ENCODE measurements at places on chromosomes 11 and 22. TPM values are rescaled to one million over a fixed set of nuclear protein-coding genes. Genes with fewer than 3 reads are reported as not detected.

Gene SCGB1C1
- total RNA-seq, result not detected

Gene TNNI2
- total RNA-seq, result not detected

Gene TRIOBP
- total RNA-seq, result 34.6 TPM

Gene HEPN1
- not detected for total RNA-seq

Gene IGLL1
- total RNA-seq, result not detected

Gene DPP3
- 55.6 TPM for total RNA-seq

Gene P2RX3
- total RNA-seq, result 0.31 TPM

Gene TSGA10IP
- total RNA-seq, result not detected

Gene DGAT2
- 1.7 TPM for total RNA-seq

Gene SOX10
- not detected for total RNA-seq

Gene HBG1
- total RNA-seq, result not detected

Gene SHISA8
- total RNA-seq, result not detected

Gene MUC6
- not detected for total RNA-seq

Gene TMEM223
- total RNA-seq, result 16.2 TPM

Gene KCNJ1
- total RNA-seq, result not detected

Gene ELMOD1
- total RNA-seq, result 0.25 TPM

Gene SEC14L6
- not detected for total RNA-seq

Gene PDGFB
- 3.6 TPM for total RNA-seq

Gene ABCG4
- total RNA-seq, result 0.45 TPM

Gene USP2
- total RNA-seq, result 0.42 TPM

Gene KCNQ1
- total RNA-seq, result 0.74 TPM

Gene EIF3L
- 264 TPM for total RNA-seq

Gene VSIG10L2
- total RNA-seq, result not detected

Gene CASP4
- total RNA-seq, result 4.4 TPM

Gene PHOX2A
- total RNA-seq, result not detected

Gene ROBO4
- total RNA-seq, result not detected

Gene OR10D3
- not detected for total RNA-seq

Gene UBQLN3
- not detected for total RNA-seq

Gene AQP11
- 1.3 TPM for total RNA-seq

Gene AIFM3
- 4.5 TPM for total RNA-seq

Gene CAPN1
- total RNA-seq, result 75.9 TPM

Gene KRTAP5-5
- not detected for total RNA-seq

Gene CLCF1
- total RNA-seq, result 50.6 TPM

Gene PGA4
- total RNA-seq, result not detected

Gene XKR3
- not detected for total RNA-seq

Gene WBP2NL
- total RNA-seq, result not detected

Gene MAJIN
- total RNA-seq, result not detected

Gene KDELR3
- total RNA-seq, result 18.2 TPM

Gene CASP5
- total RNA-seq, result not detected

Gene FXYD6
- 0.32 TPM for total RNA-seq

Gene MIOX
- total RNA-seq, result not detected

Gene RAG1
- total RNA-seq, result not detected
